ENCODE measurements at places on chromosomes 13 and 19.
A peak's percentile ranks its signal among the peaks of the same experiment; 100 is the strongest.

- no peak for DNase-seq
Measured at GRCh38 chr19:42113641-42114348, 18.5 kb downstream of the POU2F2 start.

GRCh38 chr19:18513868-18514267, 8.0 kb downstream of the ELL start:
- no peak for DNase-seq

DNA sequence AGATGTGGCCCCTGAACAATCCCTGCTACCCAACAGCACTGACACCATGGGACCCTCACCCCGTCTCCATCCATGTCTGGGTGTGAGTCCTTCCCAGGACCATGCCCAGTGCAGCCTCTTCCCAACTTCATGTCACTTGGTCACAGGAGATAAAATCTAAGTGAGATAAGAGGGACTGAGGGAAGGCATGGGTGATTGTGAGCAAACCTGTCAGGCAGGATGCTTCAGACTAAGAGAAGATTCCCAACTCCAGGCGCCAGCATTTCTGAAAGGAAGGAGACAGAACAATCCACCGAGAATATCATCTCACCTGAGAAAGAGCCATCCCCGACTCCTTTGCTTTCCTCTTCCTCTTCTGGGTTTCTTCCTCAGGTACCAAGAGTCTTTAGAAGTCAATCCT, 7.5 kb downstream of the ZNF320 start:
- DNase-seq: no peak

- DNase-seq: no peak
Measured at GRCh38 chr19:32357720-32358119, 12.3 kb downstream of the ZNF507 start.

- DNase-seq: no peak
Measured at GRCh38 chr13:112697756-112698655, 8.2 kb downstream of the ATP11A start.

DNA sequence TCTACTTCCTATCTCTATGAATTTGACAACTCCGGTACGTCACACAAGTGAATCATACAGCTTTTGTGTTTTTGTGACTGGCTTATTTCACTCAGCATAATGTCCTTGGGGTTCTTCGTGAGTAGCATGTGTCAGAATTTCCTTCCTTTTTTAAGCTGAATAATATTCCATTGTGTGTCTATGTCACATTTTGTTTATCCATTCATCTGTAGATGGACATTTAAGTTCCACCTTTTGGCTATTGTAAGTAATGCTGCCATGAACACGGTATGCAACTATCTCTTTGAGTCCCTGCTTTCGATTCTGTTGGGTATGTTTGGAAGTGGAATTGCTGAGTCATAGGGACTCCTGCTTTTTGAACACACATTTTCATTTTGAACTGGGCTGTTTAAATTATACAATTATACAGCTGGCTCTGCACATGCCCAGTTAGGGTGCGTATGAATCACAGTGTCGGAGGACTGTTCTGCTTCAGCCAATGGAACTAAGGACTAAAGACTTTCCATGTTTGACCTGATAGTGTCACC, 43.0 kb upstream of the C13orf42 start:
- no peak for DNase-seq

- DNase-seq: no peak
Measured at GRCh38 chr13:28865951-28866350, 45.8 kb downstream of the MTUS2 start.

DNA sequence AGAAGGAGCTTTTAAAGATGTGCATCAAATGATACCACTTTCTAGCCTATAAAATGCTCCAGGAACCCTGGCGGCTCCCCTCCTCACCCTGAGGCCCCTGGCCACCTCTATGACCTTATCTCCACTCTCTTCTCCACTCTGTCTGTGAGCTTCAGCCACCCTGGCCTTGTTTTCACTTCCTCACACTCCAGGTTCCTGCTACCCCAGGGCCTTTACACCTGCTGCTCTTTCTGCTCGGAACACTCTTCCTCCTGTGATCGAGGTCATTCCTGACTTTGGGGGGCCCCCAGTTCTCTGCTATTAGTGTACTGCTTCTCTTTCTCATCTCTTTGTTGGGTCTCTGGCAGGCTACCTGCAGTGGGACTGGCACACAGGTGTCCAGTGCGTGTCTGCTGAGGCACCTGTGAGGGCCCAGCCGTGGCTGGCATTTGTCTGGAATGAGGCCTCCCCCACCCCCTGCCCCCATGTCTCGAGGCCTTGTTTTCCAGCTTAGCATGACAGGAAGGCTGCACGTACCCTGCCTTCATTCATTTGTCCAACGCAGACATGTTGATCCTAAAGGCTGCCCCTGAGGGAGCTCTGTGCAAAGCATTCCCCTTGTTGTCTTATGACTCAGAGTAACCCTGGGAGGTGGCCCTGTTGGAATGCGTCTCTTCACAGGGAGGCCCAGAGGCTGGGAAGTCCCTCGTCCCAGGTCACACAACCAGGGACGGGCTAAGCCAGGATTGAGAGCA, 2.3 kb downstream of the DDA1 start:
- DNase-seq: no peak

DNA sequence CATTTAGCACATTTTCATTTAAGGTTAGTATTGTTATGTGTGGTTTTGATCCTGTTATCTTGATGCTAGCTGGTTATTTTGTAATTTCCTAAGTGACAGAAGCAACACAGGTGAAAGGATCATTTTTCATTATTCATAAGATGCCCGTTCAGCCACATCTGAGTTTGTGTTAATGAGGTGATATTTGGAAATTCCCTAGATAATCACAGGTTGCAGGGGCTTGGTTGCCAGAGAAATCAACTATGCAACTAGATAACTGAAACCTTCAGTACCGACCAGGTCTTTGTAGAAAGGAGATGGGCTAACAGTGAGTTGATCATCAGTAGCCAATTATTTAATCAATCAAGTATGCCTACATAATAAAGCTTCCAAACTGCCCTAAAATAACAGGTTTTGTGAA, 121.3 kb upstream of the UFM1 start:
- no peak for DNase-seq

- no peak for DNase-seq
Measured at GRCh38 chr19:49793561-49793840, 19.6 kb downstream of the FUZ start.

DNA sequence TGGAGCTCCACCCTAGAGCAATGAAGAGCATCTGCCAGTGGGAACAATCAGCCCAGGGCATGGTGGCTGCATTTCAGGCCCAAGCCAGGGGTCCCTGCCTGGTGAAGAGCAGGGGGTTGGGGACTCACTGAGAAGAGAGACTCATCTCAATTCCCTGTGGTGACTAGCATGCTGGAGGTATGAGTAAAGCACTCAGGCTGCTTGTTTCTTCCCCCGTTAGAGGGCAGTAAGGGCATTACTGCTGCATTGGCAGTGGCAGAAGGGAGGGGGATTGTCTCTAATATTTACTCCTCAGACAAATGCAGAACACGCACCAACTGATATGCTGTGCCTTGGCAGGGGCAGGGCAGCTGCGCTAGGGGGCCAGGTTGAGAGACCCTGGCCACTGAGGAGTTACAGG, 329.1 kb downstream of the SLITRK5 start:
- no peak for DNase-seq

DNA sequence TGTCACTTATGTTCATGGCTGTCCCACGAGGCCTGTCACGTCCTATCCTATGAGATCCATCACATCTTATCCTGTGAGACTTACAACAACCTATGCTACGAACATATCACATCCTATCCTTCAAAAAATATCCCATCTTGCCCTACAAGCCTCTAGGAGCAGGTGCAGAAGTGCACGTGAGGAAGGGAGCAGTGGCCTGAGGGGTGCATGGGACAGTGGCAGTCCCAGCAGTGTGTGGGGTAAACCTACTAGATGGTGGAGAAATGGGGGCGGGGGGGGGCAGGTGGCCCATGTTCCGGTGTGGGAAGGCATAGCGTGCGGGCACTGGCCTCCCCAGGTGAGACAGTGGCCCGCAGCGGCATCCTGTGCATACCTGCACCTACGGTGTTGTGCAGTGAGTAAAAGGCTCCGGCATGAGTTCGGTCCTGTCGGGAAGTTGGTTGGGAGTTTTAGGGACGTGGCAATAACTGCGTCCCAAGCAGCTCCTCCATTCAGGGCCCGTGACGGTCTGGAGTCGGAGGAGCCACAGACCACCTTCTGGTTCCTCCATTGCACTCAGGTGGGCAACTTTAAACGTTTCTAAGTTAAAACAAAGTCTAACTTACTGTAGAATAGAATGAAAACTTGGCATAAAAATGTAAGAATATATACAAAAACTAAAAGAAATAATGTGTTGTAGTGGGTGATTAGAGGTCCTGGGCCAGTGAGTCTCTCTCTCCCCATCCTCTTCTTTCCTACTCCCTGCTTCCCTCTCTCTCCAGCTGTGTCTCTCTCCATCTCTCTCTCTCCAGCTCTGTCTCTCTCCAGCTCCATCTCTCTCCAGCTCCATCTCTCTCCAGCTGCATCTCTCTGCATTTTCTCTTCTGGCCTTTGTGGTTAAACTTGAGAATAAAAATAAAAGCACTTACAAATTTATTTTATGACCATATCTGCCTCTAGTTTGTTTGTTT, 42.1 kb downstream of the ATP11A start:
- no peak for DNase-seq

GRCh38 chr19:30741566-30741965, 369.4 kb downstream of the ZNF536 start:
- DNase-seq: no peak

DNA sequence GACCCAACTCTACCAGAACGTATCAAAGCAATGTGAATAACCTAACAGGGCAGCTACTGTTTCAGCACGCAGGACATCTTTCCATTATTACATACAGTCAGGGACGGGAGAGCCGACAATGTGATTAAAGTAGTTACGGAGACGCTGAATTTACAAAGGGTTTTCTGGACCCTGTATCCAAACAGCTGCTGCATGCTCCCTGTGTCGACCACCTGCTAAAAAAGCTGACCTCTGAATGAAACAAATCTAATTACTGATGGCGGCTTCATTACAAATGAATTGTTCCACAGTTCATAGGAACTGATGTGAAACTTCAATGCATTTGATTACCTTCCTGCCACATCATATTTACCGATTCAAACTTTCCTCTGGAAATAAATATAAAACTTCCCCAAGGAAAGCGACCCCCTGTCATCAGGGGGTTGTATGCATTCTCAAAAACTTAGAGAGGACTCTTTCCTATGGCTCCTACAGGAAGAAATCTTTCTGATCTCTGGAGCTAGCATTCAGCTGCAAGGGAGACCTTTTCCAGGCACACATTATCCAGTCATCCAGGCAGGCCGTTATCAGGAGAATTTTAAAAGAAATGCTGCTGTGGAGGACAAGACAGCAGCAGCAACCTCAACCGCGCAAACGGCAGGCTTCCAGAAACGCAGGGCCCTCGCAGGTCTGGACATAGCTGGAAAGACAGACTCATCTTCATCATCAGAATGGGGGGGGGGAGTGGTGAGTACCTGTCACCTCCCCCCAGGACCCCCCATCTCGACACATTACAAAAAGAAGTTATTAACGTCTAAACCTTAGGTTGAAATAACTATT, 3.1 kb downstream of the EFNB2 start:
- DNase-seq: no peak

DNA sequence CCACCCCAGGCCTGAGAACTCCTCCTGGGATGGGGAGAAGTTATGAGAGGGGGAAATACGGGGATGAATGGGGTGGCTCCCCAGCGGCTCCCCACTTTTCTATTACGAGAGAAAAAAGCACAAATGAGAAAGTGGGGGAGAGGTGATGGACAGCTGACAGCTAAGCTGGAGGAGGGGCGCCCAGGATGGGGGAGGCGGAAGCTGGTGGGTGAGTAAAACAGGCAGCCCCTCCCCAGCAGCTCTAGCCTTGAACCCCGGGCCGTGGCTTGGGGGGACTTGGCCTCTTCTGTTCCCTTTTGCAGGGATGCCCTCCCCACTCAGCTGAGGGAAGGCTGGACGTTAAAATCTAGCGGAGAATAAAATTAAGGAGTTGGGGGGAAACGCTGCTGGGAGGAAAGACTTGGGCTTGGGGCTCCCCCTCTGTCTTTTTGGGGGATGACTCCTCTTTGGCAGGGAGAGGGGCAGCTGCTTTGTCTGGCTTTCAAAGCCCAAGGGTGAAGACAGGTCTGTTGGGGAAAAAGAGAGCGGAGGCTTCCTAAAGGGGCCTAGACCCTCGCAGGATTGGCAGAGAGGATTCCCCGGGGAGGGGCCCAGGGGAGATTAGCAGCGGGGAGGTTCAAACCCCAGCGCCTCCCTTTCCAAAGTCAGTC, 1.4 kb upstream of the SAMD1 start:
- DNase-seq: no peak

GRCh38 chr13:45776748-45777147, 74.6 kb downstream of the CBY2 start:
- DNase-seq: no peak

DNA sequence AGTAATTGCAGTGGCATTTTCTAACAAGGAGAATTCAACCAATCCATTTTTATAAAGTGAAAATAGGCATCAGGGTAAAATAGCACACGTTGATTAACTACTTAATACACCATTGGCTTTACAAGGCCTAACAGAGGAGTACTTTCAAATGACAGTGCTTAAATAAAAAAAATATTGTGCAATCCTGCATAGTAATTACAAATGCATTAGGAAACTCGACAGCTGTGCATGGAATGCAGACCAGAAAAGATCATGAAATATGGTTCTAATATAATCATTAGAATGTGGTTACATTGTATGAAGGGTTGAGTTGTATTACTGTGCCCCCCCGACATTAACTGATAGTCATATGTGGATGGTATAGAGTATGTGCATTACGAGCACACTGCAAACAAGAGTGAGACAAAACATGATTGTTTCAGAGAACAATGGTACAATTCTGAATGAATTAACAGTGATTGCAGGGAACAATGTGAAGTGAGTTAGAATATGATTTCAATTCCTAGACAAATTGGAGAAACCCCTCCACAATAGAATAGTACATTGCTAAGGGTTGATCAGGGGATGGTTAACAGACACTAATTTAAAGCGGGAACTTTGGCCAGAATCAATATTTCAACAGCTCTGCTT, 270.6 kb downstream of the GPC5 start:
- DNase-seq: no peak

- no peak for DNase-seq
Measured at GRCh38 chr13:28347456-28348371, 147.2 kb downstream of the FLT1 start.

DNA sequence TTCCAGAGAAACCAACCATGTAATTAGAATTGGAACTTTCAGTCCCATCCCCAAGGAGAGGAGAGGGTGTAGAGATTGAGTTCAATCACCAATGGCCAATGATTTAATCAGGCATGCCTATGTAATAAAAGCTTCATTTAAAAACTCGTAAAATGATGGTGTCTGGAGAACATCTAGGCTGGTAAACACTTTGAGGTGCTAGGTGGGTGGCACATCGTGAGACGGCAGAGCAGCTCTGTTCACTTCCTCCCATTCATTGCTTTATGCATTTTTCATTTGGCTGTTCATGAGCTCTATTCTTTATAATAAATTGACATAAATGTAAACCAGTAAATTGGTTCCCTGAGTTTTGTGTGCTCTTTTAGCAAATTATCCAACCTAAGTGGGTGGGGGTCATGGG, 90.1 kb downstream of the ELF1 start:
- no peak for DNase-seq

GRCh38 chr19:34120846-34121639, 51.3 kb upstream of the LSM14A start:
- peak; percentile 24 for DNase-seq

Data from stimulated activated CD8-positive, alpha-beta memory T cell treated with anti-CD3 and anti-CD28 coated beads, Interleukin-7, amount 100 ng/mL, for 4 hours (primary cell).